ENCODE measurements at places on chromosomes 13 and 19.

DNA sequence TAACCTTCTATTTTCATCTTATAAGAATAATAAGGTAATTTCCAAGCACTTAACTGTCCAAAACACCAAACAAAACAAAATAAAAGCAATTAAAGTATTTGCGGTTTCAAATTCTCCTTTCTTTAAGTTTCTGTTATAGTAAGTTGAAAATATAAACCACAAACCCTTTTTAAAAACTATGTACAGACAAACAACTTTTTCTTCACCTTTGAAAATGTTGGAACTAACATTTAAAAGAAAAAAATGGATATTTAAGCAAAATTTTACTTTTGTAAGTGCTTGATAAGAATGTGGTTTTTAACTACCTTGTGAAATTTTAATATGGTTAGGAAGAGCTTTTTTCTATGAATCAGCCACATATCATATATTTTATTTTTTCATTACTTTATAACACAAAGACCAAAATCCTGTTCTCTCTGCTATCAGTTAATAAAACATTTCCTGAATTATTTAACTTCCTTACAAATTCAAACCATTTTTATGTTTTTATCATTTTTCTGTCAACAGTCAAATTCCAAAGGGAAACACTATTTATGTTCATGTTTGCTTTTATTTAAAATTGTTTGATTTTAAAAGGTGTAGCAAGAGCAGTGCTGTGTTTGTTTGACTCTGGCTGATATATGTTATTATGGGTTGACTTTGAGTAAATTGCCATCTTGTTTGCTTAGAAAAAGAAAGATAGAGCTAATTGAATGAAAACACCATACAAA, 554.1 kb upstream of the KLHL1 start:
- no peak for DNase-seq

DNA sequence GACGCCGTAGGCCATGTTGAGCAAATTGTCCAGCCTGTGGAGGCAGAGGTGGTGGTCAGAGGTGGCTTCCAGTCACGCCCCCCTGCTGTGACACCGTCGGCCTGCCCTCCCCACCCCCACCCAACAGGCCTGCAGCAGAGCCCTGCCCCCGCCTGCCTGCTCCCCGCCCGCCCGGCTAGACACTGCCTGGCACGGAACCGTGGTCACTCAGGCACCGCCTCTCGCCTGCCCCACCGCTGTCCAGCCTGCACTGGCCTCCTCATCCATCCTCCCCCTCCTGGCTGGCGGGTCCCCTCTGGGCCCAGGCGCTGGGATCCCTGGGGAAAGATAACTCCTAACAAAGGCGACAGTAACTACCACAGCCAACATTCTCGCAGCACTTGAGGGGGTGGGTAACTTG, 21.7 kb downstream of the PRKCSH start:
- DNase-seq, result no peak

DNA sequence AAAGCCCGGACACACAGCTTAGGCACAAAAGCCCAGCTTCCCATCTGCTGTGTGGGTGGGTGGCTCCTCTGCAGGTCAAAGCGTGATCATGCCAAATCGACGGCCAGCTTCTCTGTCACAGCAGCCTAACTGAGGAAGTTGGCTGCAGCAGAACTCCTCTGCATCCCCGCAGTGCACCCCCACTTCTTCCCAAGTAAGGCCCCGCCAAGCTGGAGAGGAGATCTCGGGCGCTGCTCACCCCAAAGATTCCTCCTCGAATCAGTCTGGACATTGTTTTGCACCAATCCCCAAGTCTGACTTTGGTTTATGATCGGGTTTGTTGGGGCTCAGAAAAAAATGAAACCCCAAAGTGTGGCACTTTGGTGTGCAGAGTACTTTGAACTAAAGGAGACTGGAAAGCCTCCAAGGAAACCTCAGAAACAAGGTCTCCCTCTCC, 19.7 kb upstream of the CPB2 start:
- DNase-seq, result no peak

DNA sequence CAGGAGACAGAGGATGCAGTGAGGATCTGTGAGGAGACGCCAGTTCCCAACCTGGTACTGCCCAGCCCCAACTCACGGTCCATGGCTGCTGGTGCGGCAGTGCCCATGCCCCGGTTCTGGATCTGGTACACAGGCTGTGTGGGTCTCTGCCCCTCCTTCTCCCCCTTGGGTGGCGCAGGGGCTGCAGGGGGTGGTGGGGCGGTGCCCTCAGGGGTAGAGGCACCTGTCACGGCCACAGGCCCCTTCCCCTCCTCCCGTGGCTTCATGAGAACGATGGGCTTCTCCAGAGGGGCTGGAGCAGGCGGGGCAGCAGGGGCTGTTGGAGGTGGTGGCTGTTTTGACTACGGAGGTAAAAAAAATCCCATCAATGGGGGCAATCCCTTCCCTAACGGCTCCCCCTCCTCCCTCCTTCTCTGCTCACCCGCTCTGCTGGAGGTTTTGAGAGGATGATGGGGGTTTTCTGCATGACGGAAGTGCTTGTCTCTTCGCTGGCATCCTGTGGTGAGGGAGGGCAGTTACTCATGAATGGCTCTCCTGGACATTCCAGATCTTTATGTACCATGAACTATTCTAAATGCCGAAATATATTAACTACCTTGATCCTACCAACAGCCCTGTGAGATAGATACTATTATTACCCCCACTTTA, 7.1 kb downstream of the SMG9 start:
- no peak for DNase-seq

GRCh38 chr19:48858984-48859710, 9.3 kb downstream of the PLEKHA4 start:
- no peak for DNase-seq

- DNase-seq, result no peak
These were observed 533 bp downstream of the ZNF544 start for GRCh38 chr19:58229255-58229639.

- DNase-seq, result no peak
These were observed 12.2 kb upstream of the CCDC97 start for GRCh38 chr19:41297628-41298347.

- no peak for DNase-seq
These were observed 17.6 kb downstream of the TJP3 start for GRCh38 chr19:3725640-3726310.

GRCh38 chr13:97921176-97921816, 32.2 kb upstream of the IPO5 start:
- DNase-seq, result no peak

GRCh38 chr13:85431720-85432119, 367.5 kb downstream of the SLITRK6 start:
- DNase-seq, result no peak

DNA sequence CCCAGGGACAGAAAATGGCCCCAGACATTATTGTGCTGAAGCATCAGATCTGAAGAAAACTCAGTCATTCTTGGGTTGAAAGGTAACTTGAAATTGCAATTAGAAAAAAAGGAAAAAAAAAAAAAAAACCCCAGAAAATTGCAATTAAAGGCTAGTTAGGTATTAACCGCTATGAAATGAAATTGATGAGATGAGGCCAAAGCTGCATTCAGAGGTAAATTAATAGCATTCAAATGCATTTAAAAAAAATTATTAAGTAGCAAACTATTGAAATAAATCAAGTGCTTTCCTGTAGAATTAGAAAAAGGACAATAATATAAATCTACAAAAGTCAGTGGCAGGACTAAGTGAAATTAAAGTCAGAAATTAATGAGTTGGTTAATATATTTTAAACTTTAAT, 6.4 kb downstream of the PGLS start:
- DNase-seq, result no peak

GRCh38 chr13:68846663-68847062, 1261.0 kb upstream of the ATXN8OS start:
- DNase-seq, result no peak
